ENCODE measurements at places on chromosomes 3 and 15.

DNA sequence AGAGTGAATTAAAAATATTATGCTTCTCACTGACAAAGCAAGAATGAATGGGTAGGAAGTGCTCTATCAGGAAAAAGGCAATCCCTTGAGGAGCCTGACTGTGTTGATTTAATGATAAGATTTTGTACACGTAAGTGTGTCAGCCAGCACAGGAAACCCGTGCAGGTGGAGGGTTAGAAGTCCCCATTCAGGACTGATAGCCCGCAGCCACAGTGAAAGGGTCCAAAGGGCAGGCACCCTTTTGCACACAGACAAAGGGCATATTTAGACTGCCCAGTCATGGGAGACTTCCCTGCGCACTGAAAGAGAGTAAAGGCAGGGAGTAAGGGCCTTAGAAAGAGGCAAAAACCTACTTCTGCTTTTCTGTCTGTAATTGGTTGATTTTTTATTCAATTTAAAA is 26.4 kb upstream of the SKIL start:
- DNase-seq: peak; percentile 81

- no peak for DNase-seq
Observed at GRCh38 chr3:117629505-117629904, 919.9 kb downstream of the TUSC7 start.

GRCh38 chr3:39414421-39414907 is 7.9 kb downstream of the RPSA start:
- no peak for DNase-seq

GRCh38 chr3:67876261-67876660 is 221.8 kb upstream of the SUCLG2 start:
- no peak for DNase-seq

DNA sequence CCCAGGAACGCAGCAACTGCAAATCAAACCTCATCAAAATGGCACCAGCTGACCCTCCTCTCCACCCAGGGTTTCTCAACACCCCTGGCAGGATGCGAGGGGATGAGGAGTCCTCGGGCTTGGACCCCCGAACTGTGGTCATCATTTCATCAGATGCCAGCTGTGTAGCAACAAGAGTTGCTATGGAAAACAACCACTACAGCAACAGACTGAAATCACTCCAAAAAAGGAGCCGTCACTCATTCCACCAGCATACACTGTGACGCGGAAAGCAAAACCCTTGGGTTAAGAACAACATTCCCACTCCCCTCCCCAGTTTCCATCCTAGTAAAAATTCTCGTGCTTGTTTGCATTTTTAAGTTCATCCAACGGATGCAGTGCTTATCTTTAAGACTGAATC is 40.1 kb downstream of the VGLL4 start:
- DNase-seq: peak; percentile 72

DNA sequence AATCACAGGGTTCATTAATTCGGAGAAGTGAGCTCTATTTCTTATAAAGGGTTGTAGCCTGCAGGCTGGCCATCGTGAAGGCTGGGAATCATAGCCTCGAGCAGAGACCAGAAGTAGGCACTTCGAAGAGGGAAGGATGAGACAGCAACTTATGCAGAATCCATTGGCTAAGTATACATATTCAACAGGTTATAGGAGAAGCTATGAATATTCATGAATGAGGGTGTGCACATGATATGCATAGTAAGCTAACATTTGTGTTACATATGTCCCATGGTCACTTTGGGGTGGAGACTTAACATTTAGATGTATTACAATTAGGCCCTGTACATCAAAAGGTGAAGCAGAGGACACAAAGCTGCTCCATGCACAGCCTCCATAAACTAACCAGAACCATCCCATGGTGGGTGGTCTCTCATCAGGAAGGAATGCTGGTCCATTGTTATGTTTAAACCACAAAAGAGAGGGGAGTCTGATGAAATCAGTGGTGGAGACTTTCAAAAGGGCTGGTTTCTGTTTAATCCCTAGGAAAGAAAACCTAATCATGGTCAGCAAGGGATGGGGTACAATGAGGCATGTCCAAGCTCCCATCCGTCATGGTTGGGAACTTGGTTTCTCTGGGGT is 80.8 kb upstream of the FHIT start:
- no peak for DNase-seq

- DNase-seq: no peak
Observed at GRCh38 chr15:52136442-52136980, 23.9 kb upstream of the BCL2L10 start.

GRCh38 chr3:181103605-181104004 is 114.1 kb upstream of the DNAJC19 start:
- peak; percentile 3 for DNase-seq

GRCh38 chr3:40996382-40996781 is 202.9 kb upstream of the CTNNB1 start:
- DNase-seq: peak; percentile 17

DNA sequence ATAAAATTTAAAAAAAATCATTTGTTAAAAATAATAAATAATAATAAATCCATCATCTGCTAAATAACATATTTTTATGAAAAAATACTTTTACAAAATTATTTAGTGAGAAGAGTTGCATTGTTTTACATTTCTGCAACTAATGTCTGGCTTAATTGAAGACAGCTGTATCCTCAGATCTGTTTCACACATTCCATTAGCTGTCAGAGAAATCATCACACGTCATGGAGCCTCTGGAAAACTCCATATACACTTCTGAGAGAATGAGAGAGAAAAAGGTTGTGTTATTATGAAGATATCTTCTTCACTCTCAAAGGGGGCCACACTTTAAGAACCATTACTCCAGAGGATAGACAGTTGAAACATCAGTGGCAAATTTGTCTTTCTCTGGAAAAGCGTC is 40.8 kb downstream of the CMSS1 start:
- peak; percentile 8 for DNase-seq

DNA sequence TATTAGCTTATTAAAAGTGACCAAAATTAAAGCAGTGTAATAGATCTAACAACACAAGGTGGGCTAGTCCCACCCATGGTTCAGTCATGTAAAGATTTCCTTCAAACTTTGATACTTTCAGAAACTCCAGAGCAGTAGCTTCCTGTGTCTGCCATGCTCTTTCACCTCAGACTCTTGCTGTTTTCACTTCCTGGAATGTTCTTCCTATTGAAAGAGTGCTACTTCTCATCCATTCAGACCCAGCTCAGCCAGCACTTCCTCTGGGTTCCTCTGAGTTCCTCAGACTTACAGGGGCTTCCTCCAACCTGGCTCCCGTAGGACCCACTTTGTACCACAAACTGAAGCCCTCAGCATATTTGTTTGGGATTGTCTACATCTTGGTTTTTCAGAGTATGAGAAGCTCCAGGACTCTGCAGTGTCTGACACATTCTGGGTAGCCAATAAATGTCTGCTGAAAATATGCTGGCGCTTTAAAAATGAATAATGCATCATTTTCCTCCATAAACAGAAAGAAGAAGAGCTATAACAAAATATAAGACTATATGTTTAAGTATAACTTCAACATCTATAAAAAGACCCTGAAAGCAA is 18.0 kb downstream of the NCEH1 start:
- no peak for DNase-seq

DNA sequence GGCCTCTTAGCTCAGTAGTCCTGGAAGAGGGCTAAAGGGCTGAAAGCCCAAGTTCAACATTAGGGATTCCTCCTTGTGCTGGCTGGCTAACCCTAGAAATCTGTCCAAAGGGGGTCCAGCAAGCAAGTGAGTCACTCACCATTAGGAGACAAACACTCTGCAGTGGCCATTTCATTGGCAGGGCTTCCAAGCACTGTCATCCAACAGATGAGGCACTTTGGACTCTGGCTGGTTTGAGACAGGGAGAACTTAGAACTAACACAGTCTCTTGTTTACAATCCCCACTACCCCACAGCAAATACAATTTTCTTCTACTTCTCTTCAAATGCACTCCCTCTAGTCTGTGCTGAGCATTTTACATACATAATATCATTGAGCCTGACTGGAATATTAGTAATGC is 10.1 kb upstream of the WNT5A start:
- no peak for DNase-seq

- DNase-seq: no peak
Observed at GRCh38 chr3:126568776-126569342, 10.1 kb upstream of the C3orf22 start.

- no peak for DNase-seq
Observed at GRCh38 chr3:172591876-172592771, 68.9 kb upstream of the TNFSF10 start.

DNA sequence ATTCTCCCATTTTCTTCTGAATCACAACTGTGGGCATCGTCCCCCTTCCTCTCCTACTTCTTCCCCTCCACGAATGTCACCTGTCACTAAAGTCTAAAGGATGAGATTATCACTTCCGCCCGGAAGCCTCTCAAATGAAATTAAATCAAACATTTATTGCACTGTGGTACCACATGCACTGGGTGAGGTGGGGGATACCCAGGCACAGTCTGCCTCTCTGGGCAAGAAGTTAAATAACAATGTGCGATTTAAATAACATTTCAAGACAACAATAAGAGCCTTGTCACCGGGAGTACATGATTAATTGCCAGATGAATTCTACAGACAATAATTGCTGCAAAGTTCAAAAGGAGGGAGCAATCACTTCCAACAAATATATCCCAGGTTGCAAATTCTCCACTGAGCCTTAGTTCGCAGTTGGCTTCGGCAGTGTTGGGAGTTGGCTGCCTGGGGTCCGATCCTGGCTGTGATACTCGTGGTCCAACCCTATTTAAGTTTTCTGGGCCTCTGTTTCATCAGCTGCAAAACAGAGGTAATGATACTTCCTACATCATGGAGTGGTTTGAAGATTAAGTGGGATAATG is 77.7 kb downstream of the FOXP1 start:
- no peak for DNase-seq

- no peak for DNase-seq
Observed at GRCh38 chr3:18428036-18428435, 2.9 kb upstream of the SATB1 start.

- no peak for DNase-seq
Observed at GRCh38 chr3:41346698-41347270, 147.5 kb downstream of the CTNNB1 start.

GRCh38 chr15:92906020-92906419 is 5.9 kb downstream of the CHD2 start:
- DNase-seq: no peak

DNA sequence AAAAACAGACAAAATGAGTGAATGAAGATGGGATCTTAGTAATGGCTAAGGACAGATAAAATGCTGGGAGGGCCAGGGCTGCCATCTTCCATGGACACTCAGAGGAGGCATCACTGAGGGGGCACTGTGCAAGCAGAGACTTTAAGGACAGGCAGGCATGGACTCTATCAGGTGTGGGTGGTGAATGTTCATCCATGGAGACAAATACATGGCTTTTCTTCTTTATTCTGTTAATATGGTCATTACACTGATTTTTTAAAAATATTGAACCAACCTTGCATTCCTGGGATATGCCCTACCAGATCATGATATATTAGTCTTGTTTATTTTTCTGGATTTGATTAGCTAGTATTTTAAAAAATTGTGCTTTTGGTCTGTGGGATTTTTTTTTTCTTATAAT is 12.2 kb downstream of the NUP210 start:
- DNase-seq: no peak

DNA sequence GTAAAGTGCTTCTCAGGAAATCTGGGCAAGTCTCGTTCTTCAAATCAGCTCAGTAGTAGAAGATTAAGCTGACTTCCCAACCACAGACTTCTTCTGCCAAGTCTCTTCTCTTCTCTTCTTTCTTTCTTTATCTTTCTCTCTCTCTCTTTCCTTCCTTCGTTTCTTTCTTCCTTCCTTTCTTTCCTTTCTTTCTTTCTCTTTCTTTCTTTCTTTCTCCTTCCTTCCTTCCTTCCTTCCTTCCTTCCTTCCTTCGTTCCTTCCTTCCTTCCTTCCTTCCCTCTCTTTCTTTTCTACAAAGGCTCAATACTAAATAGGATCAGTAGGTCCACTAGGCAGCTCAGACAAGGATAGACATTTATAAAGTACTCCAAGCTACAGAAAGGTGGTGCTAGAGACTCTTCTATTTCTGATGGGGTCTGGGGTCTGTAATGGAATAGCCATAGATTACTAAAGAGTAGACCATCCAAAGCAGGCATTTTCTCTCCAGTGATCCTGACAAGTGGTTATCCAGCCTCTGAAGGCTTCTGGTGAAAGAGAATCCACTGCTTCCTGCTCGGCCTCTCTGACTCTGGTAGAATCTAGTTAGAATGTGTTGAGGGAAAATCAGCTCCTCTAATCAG is 100.8 kb downstream of the TPRG1 start:
- DNase-seq: no peak

- DNase-seq: peak; percentile 83
Observed at GRCh38 chr3:194344012-194344411, 7.1 kb downstream of the CPN2 start.

- no peak for DNase-seq
Observed at GRCh38 chr3:120276767-120277166, 8.3 kb downstream of the GPR156 start.

DNA sequence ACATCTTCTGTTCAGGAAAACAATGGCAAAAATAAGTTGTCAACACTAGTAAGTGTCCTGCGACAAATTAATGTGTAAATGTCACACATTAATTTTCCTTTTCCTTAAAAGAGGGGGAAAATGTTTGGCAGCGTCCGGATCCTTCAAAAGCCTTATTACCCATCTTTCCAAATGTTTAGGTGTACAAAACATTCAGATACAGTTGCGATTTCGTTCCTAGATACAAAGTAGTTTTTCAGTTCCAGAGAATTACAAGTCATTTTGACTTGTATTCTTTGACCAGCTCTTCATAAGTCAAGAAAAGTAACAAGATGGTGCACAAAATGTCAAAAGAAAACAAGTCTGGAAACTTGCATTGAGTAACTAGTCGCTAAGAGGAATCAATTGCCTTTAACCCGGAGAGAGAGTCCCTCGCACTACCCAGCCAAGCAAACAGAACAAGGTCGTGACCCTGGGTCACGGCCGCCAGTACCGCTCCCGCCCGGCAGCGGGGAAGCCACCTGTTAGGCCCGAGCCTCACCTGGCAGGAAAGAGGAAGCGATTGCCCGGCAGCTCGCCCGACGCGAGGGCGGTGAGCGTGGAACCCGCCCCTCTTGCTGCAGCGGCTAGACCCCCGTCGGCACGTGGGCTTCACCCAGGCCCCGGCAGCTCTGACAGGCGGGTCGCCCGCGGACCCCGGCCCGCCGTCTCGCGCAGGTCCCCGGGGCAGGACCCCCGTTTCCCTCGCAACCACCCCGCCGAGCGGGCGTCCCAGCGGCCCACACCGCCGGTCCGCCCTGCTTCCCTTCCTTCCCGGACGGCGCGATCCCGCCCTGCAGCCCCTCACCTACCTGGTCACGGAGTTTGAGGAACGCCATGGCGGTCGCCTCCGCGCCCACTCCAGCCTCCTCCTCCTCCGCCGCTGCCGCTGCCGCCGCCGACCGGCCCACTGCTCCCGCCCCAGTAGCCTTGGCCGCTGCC is 61.0 kb upstream of the ANKRD28 start:
- DNase-seq: peak; percentile 13

DNA sequence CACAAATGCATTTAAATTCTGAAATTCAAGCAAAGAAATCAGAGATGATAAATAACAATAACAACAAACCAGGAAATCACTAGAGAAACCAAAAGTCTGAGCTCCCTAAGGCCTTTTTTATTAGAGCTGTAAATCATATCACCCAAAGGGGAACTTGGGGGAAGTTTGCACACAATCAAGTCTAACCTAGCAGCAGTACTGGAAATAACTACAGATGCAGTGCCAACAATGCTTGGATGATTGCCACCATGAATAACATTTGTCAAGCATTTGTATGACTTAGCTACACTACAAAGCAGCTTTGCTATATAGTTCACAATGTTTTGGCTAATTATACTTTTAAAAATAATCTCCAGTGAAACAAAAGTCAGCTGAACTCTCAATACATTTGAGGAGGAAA is 27.8 kb downstream of the SHQ1 start:
- DNase-seq: peak; percentile 94
